Activated CD4-positive, alpha-beta T cell treated with anti-CD3 and anti-CD28 coated beads, Interleukin-10, Interleukin-2, amounts not matched to agents 100 ng/mL and 50 ng/mL, durations not matched to agents 16 hours and 8 hours (primary cell): ENCODE measurements at places on chromosomes 5 and 9.
A peak's percentile ranks its signal among the peaks of the same experiment; 100 is the strongest.

DNA sequence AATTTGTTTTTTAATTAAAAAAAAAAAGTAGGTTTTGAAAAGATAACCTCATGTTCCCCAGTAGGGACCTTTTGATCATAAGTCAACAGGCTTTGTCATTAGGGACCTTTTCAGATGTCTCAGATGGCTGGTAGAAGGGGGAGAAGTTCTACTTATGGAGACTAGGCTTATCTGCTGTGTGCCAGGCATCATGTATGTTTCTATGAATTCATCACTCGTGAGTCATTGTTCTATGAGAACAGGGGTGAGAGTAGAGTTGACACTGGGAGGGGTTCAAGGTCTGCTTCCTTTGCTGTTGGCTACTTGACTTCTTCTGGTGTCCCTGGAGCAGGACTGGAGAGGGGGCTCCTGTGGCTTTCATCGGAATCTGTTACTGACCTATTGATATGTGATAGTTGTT, 138.8 kb downstream of the KDM4C start:
- DNase-seq: peak; percentile 38

GRCh38 chr9:115006660-115007059, 76.3 kb upstream of the TNFSF8 start:
- peak; percentile 89 for DNase-seq

- DNase-seq: no peak
Measured at GRCh38 chr5:589173-589572, 23.0 kb upstream of the CEP72 start.

GRCh38 chr5:110884005-110884404, 145.2 kb downstream of the SLC25A46 start:
- no peak for DNase-seq

DNA sequence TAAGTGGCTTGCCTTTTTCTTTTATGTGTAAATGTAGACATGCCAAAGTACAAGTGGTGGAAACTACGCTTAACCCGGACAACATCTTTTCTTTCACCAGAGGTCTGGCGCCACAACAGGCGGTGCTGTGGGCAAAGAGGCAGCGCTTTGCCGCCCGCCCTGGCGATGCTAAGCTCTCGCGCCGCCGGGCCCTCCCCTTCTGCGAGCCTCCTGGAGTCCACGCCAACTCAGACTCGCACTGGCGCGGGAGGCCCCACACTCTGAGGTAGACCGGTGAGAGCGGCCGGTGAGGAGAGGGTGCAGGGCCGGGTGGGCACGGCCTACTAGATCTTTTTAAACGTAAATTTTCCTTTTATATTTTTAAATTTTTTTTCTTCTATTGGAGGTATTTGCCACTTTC, 2253.1 kb upstream of the C9orf72 start:
- DNase-seq: no peak

- no peak for DNase-seq
Measured at GRCh38 chr9:134623258-134624066, 18.1 kb upstream of the COL5A1 start.

DNA sequence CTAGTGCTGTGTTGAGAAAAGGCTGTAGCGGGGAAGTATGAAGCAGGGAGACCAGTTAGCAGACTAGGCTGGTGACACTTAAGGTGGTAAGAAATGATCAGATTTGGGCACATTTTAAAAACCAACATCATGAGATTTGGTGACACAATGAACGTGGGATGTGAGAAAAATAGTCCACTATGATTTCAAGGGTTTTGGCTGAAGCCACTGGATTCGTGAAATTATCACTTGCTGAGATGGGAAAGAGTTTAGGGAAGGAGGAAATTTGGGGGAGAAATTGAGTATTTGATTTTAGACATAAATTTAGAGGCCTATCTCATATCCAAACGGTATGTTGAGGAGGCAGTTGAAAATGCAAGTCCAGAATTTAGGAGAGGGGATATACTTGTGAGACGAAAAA, 23.1 kb downstream of the SKP2 start:
- no peak for DNase-seq

DNA sequence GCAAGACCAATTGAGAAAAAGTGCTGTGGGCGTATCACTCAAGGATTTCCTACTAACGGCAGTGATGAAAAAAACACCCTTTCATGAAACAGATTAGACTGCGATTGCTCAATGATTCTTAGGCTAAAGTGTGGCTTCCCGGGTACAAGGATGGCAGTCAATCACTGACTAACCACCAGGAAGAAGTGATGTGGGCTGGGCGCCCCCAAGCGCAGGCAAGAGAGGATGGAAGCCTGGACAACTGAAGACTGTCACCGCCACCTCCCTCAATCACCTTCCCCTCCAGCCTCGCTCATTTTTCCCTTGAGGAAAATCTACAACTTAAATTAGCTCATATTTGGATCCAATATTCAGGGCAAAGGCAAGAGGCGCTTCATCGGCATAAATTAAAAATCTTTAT, 707.2 kb downstream of the MTRR start:
- no peak for DNase-seq

DNA sequence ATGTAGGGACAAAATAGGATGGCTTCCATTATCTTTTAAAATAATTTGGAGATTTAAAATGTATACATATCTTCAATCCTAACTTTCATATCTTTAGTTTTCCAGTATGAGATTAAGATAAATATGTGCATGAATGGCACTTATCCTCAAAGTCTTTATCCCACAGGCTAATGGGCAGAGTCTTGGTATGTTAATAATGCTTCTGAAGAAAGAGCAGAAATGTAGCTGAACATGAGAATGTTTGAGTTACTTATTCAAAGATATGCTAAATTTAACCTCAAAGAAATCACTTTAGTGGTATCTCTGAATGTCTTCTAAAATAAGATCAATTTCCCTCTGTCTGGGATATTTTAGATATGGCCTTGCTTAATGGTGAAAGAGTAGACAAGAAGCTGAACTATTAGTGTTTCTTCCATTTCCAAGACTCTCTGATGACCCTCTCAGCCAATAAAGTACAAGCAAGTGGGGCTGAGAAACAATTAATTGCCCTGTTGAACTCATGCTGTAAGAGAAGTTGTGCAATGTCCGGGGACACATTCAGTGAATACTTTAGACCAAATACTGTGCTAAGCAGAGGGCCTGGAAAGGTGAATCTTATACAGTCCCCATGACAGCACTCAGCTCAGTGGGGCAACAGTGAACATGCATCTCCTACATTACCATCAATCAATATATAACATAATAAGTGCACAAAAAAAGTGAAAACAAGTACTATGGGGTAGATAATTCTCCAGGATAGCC, 50.0 kb upstream of the ADAMTSL1 start:
- no peak for DNase-seq

DNA sequence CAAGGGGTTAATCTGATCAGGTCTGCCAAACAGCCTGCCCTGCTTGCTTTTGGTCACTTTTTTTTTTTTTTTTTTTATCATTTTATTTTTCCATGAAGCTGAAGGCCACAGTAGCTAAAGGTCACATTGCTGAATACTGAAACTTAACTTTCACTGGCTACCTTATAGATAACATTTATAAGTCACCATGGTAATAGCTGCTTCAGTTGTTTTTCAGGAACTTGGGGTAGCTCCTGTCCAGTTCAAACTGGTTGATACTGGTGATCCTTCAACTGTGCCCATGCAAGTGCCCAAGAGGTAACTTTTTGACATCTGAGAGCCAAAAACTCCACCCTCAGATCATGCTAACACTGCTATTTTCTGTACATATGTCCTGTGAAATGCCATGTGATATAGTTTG, 68.3 kb upstream of the RGS7BP start:
- no peak for DNase-seq

DNA sequence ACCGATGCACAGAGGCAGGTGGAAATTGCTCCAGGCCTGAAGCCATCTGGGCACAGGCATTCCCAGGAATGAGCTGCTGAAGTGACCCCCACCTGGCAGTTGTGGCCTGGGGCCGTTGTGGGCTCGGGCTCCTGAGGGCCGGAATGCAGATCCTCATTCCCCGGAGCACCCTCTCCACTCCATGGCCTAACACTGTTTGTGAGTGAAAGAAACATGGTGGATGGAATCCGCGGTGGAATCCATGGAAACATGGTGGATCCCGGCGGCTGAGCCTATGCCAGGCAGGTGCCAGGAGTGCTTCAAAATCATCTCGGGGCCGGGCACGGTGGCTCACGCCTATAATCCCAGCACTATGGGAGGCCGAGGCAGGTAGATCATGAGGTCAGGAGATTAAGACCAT, 3.6 kb upstream of the SARDH start:
- no peak for DNase-seq

- peak; percentile 78 for DNase-seq
Measured at GRCh38 chr5:149831492-149831891, 101.4 kb downstream of the PPARGC1B start.

DNA sequence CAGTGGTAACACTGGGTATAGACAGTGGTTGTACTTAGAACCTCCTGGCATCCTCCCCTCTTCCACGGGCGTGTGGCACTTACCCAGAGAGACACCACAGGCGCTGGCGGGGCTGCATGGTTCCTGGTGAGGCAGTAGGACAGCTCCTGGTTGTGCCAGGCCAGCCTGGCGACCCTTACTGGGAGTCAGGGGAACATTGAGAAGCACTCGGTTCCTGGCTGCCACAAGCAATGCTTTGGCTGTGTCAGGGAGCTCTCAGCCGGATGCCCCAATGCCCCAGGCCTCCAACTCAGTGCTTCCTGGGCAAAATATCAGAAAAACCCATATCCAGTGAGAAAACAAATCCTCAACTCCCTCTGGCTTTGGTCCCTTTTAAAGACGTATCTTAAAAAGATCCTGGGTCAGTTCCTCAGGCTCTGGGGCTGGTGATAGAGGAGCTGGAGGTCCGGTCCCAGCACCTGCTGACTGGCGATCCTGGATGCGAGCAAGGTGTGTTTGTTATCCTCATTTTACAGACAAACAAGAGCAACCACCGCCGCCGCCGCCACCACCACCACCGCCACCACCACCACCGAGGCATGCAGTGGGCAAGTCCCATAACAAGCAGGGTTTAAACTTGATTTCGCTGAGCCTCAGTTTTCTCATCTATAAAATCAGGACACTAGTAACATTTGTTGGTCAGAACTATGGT, 4.2 kb downstream of the NKX2-5 start:
- no peak for DNase-seq

- no peak for DNase-seq
Measured at GRCh38 chr5:31273161-31273560, 79.7 kb downstream of the CDH6 start.

GRCh38 chr9:110895147-110895905, 142.9 kb downstream of the LPAR1 start:
- no peak for DNase-seq

- DNase-seq: no peak
Measured at GRCh38 chr5:89830691-89831090, 578.9 kb downstream of the CETN3 start.

DNA sequence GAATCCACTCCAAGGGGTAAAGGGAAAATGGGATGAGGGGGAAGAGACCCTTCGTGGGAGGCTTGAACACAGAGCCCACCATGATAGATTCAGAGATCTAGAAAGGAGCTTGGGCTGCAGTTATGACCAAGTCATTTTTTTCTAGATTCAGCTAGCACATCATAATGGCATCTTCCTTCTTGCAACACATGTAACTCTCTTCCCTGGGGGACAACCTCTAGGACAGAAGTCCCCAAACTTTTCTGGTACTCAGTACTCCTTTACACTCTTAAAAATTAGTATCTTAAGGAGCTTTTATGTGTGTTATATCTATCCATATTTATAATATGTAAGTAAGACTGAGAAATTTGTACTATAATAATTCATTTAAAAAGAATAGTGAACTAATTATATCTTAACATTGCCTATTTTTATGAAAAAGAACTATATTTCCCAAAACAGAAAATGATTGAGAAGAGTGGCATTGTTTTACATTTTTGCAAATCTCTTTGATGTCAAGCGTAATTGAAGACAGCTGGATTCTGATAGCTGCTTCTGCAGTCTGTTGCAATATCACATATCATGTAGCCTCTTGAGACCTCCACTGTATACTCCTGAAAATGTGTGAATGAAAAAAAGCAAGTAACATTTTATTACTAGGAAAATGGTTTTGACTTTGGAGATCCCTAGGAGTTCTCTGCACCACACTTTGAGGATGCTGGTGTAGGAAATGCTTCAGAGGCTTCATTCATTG, 875 bp downstream of the ACO1 start:
- no peak for DNase-seq

DNA sequence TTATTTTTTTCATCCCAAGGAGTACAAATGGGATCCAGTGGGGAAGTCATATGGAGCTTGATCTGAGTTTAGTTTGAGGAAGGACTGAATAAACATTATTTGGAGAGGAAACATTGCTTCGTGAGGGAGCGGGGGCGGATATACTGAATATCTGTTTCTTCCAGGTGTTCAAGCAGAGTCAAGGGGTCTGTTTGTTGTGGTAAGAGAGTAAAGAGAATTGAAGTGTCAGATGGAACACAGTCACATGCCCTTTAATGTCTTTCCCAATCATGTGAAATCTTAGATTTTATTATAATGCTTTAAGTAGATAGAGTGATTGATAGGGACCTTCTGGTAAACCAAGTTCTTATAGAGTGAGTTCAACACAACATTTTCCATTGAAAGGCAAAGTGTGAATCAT, 33.7 kb downstream of the DDX46 start:
- DNase-seq: no peak

- DNase-seq: no peak
Measured at GRCh38 chr5:148739023-148739422, 84.7 kb upstream of the HTR4 start.

GRCh38 chr5:137561608-137562007, 62.5 kb upstream of the SPOCK1 start:
- DNase-seq: no peak

DNA sequence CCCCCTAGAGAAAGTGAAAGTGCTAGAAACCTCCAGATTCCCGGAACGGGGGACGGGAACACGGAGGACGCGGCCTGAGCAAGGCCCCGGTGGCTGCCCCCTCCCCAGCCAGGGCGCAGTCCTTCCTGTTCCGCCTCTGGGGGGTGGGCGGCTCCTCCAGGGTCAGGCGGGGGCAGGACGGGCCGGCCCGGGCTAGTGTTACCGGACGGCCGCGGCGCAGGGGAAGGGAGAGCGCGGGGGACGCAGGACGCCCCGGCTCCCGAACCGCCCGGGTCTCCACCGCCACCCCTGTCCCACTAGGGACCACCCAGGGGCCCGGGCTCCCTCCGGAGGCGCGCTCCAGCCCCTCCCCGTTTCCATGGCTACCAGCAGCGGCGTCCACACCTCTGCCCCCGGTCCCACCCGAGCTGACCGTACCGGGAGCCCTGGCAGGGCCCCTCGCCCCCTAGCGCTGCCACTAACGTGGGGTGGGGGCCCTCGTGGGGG, 579 bp downstream of the SLC12A7 start:
- DNase-seq: no peak

DNA sequence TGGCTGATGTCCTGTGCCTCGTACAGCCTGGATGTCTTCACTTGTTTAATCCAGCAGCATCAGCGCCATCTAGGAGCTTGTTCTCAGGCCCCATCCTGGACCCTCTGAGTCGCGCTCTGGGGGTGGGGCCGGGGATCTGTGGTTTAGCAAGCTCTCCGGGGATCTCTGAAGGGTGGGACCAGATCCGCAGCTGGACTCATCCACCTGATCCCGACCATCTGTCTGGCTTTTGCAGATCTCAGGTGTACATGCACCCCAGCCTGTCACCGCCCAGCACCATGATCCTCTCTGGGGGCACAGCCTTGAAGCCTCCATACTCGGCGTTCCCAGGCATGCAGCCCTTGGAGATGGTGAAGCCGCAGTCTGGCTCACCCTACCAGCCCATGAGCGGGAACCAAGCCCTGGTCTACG, 15.1 kb upstream of the POMT1 start:
- no peak for DNase-seq
